SK-N-SH (cell line): ENCODE measurements at places on chromosomes 2 and 18.
A peak's percentile ranks its signal among the peaks of the same experiment; 100 is the strongest.

- no peak for DNase-seq
Measured at GRCh38 chr2:37616677-37617005, 54.8 kb downstream of the CDC42EP3 start.

DNA sequence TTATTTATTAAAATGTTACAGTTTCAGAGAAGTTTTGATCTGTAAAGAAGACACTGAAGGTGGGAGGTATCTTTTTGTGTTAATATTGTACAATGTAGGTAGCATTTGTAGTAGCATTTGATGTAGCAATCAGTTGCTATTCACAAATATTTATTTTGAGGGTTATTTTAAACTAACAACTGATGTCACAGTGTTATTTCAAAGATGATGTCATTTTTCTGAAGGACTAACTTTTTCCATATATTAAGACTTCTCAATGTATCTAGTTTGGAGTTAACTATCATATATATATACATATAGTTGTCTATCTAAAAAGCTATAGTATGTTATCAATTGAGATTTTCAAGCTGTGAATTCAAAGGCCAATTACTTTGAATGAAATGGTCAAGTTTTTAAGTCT is 1003.3 kb downstream of the DSC3 start:
- no peak for DNase-seq

GRCh38 chr2:191739194-191739593 is 61.3 kb downstream of the NABP1 start:
- DNase-seq, result no peak

- no peak for DNase-seq
Measured at GRCh38 chr2:2399396-2399795, 68.3 kb upstream of the MYT1L start.

GRCh38 chr2:6525475-6525964 is 340.2 kb downstream of the CMPK2 start:
- peak; percentile 42 for DNase-seq
